ENCODE measurements at places on chromosomes 5 and 9.

GRCh38 chr5:78243639-78244038 lies 50.9 kb downstream of the AP3B1 start:
- no peak for DNase-seq

GRCh38 chr5:158884827-158885518 lies 214.7 kb downstream of the EBF1 start:
- no peak for DNase-seq

DNA sequence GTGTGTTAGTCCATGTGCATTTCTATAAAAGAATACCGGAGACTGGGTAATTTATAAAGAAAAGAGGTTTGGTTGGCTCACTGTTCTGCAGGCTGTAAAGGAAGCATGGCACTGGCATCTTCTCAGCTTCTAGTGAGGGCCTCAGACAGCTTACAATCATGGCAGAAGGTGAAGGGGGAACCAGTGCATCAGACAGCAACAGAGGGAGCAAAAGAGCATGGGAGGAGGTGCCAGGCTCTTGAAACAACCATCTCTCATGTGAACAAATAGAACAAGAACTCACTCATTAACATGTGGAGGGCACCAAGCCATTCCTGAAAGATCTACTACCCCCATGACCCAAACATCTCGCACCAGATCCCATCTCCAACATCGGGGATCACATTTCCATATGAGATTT lies 89.2 kb upstream of the IL33 start:
- no peak for DNase-seq

DNA sequence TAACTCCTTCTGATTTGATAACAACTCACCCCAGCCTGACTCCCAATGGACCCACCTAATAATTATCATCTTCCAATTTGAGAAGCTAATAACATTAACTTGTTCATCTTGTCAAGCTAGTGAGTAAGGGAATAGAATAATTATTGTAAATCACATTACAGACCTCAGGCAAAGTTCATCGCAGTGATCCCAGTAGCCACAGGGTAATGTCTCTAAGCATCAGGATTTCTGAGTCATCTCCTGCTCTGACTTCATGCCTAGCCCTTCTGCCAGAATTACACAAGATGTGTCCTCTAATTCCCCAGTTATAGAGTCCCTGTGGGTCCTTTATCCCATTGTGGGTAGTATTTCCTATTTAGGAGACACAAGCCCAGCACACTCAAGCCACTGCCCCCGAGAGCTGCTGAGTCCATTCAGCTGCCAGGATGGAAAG lies 365.7 kb downstream of the DEPDC1B start:
- DNase-seq: no peak

DNA sequence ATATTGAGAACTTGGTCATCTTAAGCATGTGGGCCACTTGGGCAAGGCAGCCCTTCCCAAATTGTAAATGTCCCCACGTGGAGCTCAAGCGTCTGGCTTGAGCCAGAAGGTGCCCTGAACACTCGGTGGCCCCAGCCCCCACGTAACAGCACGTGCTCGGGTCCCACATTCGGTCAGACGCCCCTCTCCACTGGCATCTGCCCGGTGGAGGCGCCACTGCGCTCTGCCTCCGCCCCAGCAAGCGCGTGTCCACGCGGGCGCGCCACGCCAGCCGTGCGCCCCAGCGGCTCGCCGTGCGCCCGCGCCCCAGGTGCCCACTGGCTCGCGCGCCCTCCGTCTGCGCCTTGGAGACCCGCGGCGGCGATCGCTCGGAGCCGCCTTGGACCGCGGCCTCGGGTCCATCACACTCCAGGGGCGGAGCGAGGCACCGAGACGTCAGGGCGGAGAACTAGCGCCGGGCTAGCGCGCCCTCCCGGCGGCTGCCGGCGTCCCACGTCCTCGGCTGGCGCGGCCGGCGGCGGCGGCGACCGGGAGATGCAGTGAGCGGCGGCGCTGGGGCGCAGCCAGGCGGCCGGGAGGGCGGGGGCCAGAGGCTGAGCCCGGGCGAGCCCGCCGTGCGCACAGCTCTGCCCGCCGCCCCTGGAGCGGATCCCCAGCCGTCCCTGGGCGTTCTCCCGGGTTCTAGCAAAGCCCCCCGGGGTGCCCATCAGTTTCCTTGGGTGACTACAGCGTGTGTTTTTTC lies at the start of gene PALM2AKAP2:
TSS of gene PALM2AKAP2 (plus strand) at position 488 of the 742 bp plus-strand sequence. CDS start 291 bp downstream, outside the sequence.
- DNase-seq: peak; percentile 68

- DNase-seq: no peak
Measured at GRCh38 chr5:100818340-100818739, 84.7 kb downstream of the ST8SIA4 start.

DNA sequence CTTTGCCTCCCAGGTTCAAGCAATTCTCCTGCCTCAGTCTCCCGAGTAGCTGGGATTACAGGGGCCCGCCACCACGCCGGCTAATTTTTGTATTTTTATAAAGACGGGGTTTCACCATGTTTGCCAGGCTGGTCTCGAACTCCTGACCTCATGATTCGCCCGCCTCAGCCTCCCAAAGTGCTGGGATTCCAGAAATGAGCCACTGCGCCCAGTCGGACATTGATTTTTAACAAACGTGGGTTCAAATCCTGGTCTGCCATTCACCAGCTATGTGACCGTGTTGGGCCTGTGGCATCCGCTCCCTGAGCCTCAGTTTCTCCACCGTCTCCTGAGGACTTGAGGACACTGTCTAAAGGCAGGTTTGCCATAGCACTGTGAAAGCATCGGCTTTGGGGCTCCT lies 41.8 kb upstream of the NEK6 start:
- no peak for DNase-seq

GRCh38 chr5:9698125-9698826 lies 68.1 kb upstream of the TAS2R1 start:
- DNase-seq: no peak

GRCh38 chr9:114259798-114260523 lies 62.9 kb upstream of the ORM1 start:
- no peak for DNase-seq

DNA sequence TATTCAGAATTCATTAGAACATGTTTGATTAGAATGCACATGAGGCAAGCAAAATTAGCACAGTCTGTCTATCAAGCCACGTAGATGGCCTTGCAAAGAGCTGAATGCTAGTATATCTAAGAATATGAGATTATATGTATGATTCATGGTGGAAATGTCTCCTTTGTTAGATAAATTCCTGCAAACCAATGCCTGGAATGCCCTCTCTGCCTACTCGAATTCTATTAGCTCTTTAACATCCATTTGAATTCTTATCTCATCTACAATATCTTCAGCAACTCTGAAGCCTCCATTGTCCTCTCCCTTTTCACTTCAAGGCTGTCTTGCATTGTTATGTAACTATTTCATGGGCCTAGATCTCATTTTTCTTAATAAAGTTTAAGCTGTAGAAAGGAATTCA lies 205.5 kb downstream of the TMC1 start:
- no peak for DNase-seq

DNA sequence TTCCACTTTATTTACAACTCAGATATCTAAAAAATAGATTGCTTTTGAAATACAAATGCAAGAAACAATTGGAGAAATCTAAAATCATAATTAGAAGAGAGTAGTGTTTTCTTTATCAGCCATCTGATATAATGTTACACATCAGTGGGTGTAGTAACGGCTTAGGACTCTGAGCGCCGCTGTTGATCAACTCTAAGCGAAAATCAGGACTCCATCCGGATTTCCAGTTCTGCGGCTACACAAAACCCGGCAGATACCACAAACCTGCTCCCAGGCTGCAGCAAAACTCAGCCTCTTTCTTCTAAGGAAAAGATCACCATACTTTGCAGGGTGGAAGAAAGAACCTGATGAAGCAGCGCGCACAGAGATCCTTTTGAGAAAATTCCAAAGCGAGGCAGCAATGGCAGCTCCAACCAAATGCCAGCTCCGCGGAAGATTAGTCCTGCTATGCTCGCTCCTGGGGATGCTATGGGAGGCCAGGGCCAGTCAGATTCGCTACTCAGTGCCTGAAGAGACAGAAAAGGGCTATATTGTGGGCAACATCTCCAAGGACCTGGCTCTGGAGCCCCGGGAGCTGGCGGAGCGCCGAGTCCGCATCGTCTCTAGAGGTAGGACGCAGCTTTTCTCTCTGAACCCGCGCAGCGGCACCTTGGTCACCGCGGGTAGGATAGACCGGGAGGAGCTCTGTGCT lies at the start of gene PCDHGA9:
TSS of gene PCDHGA9 (plus strand) at position 226 of the 691 bp plus-strand sequence. CDS start at position 401, 175 bp downstream.
- DNase-seq: no peak

GRCh38 chr9:113154471-113154870 lies 3.7 kb downstream of the SLC31A2 start:
- DNase-seq: peak; percentile 67

- no peak for DNase-seq
Measured at GRCh38 chr5:51960617-51961121, 577.4 kb downstream of the ISL1 start.

- peak; percentile 87 for DNase-seq
Measured at GRCh38 chr5:150161242-150162141, 5.1 kb upstream of the CDX1 start.

All from head of caudate nucleus (tissue), 42 donors.